Occipital lobe (tissue), 3 donors: ENCODE measurements at places on chromosomes 16 and 17. TPM values are rescaled to one million over a fixed set of nuclear protein-coding genes. Genes with fewer than 3 reads are reported as not detected.

DNA sequence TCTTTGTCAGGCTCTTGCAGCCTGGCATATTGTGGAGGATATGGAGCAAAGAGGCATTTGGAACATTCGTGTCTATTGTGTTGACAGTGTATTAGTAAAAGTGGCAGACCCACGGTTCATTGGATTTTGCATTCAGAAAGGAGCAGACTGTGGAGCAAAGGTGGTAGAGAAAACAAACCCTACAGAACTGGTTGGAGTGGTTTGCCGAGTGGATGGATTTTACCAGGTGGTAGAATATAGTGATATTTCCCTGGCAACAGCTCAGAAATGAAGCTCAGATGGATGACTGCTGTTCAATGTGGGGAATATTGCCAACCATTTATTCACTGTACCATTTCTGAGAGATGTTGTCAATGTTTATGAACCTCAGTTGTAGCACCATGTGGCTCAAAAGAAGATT, 44.5 kb downstream of the EFCAB13 start:
- no peak for DNase-seq

DNA sequence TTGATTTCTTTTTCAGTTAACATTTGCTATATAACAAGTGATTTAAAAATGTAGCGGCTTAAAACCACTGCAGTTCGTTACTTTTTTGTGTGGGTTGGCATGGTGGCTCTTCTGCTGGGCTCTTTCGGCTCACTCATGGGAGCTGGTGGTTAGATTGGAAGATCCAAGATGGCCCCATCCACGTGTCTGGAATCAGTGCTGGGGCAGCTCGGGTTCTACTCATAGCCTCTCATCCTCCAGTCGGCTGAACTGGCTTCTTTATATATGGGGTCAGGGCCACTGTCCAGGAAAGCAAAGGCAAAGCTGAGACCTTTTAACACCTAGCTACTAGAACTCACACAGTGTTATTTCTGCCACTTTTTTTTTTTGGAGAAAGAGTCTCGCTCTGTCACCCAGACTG, 73.8 kb downstream of the SNX29 start:
- DNase-seq = no peak

IL34 gene
- total RNA-seq = 1.7 TPM

- DNase-seq = no peak
These were observed 10.9 kb upstream of the HS3ST6 start for GRCh38 chr16:1929105-1929504.

CDH15 gene
- total RNA-seq = 0.16 TPM

TSPAN10 gene
- total RNA-seq = 0.16 TPM

DNAI2 gene
- total RNA-seq = not detected

- no peak for DNase-seq
These were observed 35.5 kb upstream of the CDC42EP4 start for GRCh38 chr17:73347351-73347750.

TMEM235 gene
- not detected for total RNA-seq

GRCh38 chr17:80545499-80545826, 825 bp downstream of the RPTOR start:
- no peak for DNase-seq

ZG16B gene
- 0.47 TPM for total RNA-seq

DNA sequence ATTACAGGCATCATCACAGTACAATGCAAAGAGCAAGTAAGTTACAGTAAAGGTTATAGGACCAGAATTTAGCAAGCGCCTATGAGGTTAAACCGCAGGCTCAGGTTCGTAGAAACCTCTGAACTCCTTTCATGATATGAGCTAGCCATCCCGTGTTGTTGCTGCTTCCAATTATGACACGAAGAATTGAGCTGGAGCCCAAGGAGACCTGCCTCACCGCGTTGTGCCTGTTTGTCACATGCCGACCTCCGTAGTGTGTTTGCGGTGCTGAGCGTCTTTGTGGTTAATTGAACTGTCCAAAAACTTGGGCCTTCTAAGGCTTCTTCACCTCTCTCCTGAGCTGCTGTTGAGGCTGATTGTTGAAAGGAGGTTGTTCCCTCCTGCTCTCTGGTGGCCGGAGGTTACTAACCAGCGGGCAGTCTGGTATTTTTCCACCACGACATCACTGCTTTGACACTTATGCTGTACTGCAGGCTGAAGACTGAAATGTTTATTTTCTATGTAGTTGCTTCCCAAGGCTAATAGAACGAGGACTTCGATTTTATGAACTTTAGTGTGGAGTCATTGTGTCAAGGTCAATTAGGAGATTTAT, 67.5 kb downstream of the SEC14L1 start:
- DNase-seq = no peak

- DNase-seq = no peak
These were observed 12.3 kb upstream of the CCL2 start for GRCh38 chr17:34242587-34243363.
